ENCODE measurements at places on chromosomes 13 and 19. TPM values are rescaled to one million over a fixed set of nuclear protein-coding genes. Genes with fewer than 3 reads are reported as not detected.

MADCAM1 gene
- 1.7 TPM for total RNA-seq

SIGLEC11 gene
- 0.72 TPM for total RNA-seq

ZNF253 gene
- 10.8 TPM for total RNA-seq

- DNase-seq, result no peak
These were observed 11.1 kb downstream of the FTL start for GRCh38 chr19:48975947-48976847.

DNA sequence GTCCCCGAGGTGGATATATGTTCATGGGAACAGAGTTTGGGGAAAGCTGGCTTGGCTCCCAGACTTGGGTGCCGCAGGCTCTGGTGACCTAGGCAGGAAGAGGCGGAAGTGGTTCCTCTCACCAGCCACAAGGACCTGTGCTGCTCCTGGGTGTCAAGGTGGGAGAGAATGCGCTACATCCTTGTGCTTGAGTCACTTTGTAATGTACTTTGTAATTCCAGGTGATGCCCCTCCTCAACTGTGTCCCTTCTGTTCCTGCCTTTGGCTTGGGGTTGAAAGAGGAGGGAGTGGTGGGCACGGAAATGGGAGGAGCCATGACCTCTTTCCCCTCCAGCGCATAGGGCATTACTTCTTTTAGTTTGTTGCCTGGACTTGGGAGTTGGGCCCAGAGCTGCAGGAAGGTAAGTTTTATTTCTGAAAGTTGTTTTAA lies 10.9 kb downstream of the GARRE1 start:
- no peak for DNase-seq

- no peak for DNase-seq
These were observed 991 bp downstream of the ABHD17A start for GRCh38 chr19:1884291-1884718.

DNA sequence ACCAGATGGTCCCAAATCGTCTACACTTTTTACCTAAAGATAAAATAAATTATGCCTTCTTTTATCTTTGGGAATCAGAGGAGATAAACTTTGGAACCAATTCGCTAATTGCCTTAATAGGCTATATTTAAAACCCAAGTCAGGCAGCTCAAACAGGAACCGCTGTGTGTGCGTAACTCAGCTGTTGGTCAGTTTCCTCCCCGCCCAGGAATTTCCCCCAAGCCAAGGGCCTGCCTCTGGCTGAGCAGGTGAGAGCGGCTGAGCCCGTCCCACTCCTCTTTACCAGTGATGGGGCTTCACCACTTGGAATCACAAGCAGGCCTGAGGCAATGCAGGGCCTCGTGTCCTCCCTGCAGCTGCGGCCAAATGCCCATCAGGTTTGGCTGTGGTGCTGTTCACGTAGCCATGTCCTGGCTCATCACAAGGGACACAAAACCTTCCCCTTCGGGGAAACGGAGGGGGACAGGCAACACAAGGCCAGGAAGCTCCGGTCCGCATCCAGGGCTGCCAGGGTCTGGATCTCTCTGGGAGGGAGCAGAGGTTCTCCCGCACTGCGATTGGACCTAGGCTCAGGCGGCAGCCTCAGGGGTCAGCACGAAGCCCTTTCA lies 503 bp upstream of the SLC7A9 start:
- DNase-seq, result no peak

ELL gene
- total RNA-seq, result 22.6 TPM

DNA sequence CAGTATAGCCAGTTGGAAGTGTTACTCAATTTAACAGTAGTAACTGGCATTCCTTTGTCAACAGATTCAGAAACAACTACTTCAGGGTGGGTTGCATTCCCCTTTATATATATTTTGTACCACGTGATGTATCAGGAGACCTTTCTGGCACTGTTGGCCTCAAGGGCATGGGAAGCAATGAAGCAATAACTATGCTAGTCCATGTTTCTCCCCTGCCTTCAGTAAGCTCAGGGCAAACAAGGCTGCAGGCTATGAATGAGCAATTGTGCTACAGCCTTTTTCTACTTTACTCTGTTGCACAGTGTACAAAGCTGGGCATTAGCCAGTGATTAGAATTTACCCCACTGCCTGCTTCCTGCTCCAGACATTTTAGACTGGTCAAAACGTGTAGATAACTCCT lies 348.8 kb downstream of the GPC5 start:
- no peak for DNase-seq

GRCh38 chr19:4112367-4112766 lies 11.6 kb downstream of the MAP2K2 start:
- no peak for DNase-seq

ZNF491 gene
- 3.1 TPM for total RNA-seq

GRCh38 chr19:41641879-41642485 lies 15.1 kb upstream of the CEACAM4 start:
- peak; percentile 19 for DNase-seq

GRCh38 chr19:2982983-2983350 lies 5.6 kb downstream of the TLE6 start:
- peak; percentile 87 for DNase-seq

PSG6 gene
- total RNA-seq, result 0.96 TPM

- peak; percentile 50 for DNase-seq
These were observed 1525.9 kb upstream of the SLC10A2 start for GRCh38 chr13:104592127-104592526.

DNA sequence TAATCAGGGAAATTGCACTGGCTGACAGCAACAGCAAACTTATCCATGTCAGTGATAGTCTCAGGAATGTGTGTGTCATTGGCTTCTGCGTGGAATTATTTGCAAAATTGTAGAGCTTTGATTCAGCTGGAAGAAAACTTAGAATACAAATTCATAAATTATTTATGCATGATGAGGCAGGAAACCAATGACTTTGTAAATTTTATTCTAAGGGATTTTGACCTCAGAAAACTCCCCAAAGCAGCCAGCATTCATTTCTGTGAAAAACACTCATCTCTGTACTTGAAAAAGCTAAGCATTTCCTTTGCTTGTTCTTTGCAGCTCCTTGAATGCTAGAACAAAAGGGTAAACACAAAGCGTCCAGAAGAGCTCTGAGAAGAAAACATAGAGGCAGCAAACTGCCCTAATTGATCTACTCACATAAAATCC lies 162.4 kb downstream of the DCT start:
- no peak for DNase-seq

Measured in umbilical cord (tissue), 2 donors.